ENCODE measurements at places on chromosomes 2 and 18.

GRCh38 chr18:58866066-58866772, 1.5 kb downstream of the ZNF532 start:
- no peak for DNase-seq

- DNase-seq, result no peak
Measured at GRCh38 chr2:181924336-181924735, 32.8 kb downstream of the ITPRID2 start.

- no peak for DNase-seq
Measured at GRCh38 chr18:79413901-79414300, 18.2 kb downstream of the NFATC1 start.

- no peak for DNase-seq
Measured at GRCh38 chr18:26649193-26649543, 100.8 kb upstream of the KCTD1 start.

DNA sequence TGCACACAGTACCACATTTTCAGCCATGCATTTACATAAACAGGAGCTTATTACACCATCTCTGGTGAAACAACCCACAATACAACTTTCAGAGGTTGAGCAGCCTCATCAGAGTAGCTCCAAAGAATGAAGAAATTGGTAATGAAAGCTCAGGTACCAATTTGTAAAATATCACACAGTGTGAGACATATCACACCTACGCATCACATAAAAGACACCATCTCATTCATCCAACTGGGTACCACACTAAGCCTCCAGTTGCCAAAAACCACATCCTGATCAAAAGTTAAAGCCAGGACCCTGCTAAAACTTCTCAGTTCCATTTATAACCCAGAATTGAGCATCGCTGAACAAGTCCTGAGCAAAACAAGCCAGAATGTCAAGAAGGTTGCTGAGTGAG, 4.6 kb downstream of the TMEM163 start:
- DNase-seq, result no peak

- DNase-seq, result no peak
Measured at GRCh38 chr2:78486565-78486964, 538.9 kb upstream of the REG3G start.

DNA sequence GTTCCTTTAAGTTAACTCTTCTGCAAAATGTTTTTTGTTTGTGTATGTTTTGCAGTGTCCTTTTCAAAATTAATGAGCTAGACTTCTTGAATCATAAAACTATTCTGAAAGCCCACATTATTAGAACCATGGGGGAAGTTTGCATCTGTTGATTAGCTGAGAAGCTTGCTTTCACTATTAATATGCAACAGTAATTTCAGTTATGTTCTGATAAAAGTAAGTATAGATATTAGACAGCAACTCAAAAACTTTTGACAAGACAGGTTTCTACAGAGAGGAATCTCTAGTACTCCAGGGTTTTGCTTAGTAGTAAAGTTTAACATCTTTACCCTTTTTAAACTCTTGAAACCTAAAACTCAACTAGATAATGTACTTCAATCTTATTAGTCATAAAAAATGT, 147.8 kb downstream of the UBE2E3 start:
- DNase-seq, result no peak

Measured in left renal pelvis (tissue), 4 donors.